ENCODE measurements at places on chromosomes 12 and 14.

DNA sequence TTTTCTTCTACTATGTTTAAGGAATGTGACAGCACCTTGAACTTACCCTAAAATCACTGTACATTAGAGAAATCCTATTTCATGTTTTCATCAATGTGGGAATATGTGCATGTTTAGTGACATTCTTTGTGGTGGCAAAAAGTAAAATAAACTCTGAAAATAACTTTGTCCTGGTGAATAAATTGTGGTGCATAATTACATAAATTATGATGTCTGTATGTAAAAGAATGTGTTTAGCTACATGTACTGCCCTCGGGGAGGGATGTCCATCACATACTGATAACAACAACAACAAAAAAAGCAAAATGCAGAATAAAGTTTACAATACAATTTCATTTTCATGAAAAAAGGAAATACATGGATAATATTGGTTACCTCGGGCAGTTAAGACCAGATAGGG, 157.3 kb downstream of the METTL25 start:
- no peak for DNase-seq

DNA sequence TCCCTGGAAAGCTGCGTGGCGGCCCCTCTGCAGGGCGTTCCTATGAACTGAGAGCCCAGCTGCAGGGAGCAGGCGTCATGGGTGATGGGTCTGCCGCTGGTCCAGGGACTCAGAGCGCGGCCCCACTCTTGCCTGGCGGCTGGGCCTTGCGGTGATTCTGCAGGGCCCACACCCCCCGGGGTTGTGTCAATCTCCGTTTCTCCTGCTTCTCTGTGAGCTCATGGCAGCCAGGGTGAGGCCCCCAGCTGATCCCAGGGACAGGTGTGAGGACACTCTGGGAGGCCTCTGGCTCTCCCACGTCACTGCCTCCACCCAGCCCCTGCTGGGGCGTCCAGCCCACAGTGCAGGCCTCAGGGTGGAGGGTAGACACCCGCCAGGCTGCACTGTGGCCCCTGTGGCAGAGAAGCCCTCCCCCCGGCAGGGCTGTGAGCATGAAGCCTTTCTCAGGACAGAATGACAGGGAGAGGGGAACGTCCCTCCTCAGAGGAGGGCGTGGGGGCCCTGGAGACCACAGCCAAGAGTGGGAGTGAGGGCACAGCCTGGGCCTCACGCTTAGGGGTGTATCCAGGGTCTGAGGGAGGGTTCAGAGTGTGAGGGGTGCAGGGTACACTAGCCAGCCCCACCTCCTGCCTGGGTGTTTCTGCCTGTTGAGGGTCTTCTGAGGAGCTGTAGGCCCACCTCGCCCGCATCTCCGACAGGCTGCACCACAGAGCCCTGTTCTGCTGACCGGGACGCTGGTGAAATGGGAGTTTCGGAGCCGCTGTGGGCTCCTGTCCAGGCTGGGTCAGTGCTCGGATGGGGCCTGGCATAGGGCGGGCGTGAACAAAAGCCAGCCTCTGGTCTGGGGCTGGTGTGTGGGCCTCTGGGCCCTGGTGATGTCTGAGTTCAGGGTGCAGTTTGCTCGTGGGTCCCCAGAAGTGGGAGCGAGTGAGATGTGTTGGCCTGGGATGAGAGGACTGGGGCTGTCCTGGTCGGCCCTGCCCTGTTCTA, 26.7 kb upstream of the CRIP2 start:
- no peak for DNase-seq

GRCh38 chr12:41795051-41795600, 349.5 kb downstream of the GXYLT1 start:
- DNase-seq, result no peak

GRCh38 chr12:49534731-49535278, 4.0 kb upstream of the KCNH3 start:
- no peak for DNase-seq

- no peak for DNase-seq
Observed at GRCh38 chr12:94143951-94144350, 4.4 kb upstream of the PLXNC1 start.

- DNase-seq, result no peak
Observed at GRCh38 chr12:6434205-6435140, 10.3 kb upstream of the CD27 start.

DNA sequence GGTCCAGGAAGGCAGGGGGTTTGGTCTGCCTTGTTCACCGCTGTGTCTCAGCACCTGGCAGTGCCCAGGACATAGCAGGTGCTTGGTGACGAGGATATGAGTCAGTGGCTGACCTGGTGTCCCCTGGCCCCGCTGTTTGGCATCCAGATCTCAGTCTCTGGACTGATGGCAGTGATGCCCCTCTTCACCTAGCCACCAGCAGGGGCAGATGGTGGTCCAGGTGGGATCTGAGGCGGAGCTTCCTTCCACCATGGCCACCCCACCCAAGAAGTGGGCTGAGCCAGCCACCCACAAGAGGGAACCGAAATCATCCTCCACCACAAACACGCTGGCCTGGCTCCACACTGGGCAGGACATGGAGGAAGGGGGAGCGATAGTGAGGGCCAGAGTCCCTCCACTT, 16.1 kb upstream of the SH2B3 start:
- DNase-seq, result no peak

GRCh38 chr14:25041898-25042297, 8.0 kb downstream of the STXBP6 start:
- no peak for DNase-seq

GRCh38 chr12:3680919-3681594, 71.9 kb downstream of the CRACR2A start:
- DNase-seq, result no peak

DNA sequence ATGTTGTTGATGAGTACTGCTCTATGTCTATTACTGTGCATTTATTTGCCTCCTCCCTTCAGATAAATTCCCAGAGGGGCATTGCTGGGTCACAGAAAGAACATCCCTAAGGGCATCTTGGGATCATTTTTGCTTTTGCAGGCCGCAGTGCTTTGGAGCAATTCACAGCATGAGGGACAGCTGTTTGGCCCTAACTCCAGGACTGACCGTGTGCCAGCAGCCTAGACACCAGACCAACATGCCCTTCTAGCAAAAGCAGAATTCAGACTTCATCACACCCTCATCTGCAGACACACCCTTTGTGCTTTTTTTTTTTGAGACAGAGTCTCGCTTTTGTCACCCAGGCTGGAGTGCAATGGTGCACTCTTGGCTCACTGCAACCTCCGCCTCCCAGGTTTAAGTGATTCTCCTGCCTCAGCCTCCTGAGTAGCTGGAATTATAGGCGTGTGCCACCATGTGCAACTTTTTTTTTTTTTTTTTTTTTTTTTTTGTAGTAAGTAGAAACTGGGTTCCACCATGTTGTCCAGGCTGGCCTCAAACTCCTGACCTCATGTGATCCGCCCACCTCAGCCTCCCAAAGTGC, 31.0 kb downstream of the RNF34 start:
- no peak for DNase-seq

GRCh38 chr12:120438495-120439198, 734 bp downstream of the COX6A1 start:
- no peak for DNase-seq

DNA sequence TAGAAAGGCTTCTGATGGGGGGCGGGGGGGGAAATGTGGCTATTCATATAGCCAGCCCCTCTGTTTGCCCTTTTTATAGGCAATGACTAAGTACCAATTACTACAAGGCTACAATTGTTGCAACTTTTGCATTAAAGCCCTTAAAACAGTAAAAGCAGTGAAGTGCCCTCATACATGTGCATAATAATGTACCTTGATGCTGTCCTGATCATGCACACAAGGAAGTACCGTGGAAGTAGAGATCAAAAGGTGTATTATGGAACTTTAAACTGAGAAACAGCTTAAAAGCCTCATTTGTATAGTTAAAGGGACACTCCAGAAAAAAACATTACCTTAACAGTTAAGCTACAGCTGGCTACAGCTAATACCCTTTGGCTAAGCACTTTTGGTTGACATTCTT, 111.8 kb downstream of the PLEKHG7 start:
- DNase-seq, result no peak

GRCh38 chr12:12717586-12718380, 615 bp downstream of the CDKN1B start:
- peak; percentile 24 for DNase-seq

Measured in activated naive CD4-positive, alpha-beta T cell treated with Interleukin-2 at 50 U/mL for 16 hours (primary cell).